Stimulated activated CD4-positive, alpha-beta T cell treated with anti-CD3 and anti-CD28 coated beads, TNF-alpha, amount 100 ng/mL, for 4 hours (primary cell): ENCODE measurements at places on chromosomes 3 and 15.

DNA sequence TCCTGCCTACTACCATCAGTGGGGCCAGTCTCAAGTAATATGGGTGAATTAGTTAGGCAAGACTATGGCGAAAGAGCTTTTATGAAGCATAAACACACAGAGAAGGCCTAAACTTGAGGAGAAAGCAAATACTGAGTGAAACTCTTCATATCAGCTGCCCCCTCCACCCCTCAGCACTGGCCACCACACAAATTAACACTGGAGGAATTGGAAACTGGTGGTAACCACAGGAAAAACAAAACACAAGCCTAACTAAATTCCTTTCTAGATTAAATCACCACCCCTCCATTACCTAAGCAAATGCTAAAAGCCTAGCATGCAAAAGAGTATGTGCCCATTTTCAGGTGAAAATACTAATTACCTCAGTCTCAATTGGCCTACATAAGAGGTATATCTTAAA lies 774.7 kb upstream of the NECTIN3 start:
- no peak for DNase-seq

- no peak for DNase-seq
Measured at GRCh38 chr3:136141291-136141785, 54.8 kb downstream of the MSL2 start.

DNA sequence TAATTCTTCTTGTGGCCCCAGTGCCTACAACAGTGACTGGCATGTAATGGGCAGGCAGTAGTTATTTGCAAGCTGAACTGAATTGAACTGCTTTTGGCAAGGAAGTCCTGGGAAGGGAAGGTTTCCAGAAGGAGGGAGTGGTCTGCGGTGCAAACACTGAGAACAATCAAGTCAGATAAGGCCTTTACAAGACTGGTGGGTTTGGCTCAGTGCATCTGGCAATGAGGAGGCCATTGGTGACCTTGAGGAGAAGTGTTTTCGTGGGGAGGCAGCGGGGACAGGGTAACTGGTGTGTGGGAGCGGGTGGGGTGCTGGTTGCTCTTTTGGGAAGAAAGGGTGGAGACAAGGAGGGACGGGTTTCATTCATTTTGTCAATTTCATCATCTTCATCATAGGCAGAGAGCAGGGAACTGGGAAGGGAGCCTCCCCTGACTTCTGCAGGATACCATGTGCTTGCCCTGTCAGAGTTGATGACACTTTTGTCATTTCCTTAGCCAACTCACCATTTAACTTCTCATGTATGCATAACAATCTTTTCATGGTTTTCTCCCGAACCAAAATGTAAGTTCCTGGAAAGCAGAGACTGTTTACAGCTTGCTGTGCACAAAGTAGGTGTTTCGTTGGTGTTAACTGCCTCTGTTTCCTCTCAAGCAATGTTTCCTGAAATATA lies 8.4 kb upstream of the EHD4 start:
- DNase-seq = no peak

DNA sequence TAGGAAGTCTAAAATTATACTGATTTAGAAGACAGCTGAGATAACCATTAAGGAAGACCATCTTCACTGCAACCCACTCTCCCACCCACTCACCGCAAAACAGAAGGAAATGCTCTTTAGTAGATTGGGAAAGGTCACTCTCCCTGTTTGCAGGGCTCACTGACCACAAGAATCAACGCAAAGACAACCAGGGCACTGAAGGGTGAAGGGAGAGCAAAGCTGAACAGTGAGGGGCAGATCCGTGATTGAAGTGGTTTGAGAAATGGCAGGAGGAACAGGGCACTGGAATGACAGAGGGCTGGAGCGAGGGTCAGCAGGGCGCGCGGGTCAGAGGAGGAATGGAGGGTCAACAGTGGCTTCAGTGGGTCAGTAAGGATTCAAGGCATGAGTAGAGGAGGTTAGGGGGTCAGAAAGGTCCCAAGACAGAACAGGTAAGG lies 520 bp downstream of the MESD start:
- no peak for DNase-seq

- no peak for DNase-seq
Measured at GRCh38 chr3:81952141-81952540, 190.7 kb upstream of the GBE1 start.

GRCh38 chr15:81336568-81336967 lies 12.6 kb upstream of the STARD5 start:
- no peak for DNase-seq
